ENCODE measurements at places on chromosomes 2 and 18.

DNA sequence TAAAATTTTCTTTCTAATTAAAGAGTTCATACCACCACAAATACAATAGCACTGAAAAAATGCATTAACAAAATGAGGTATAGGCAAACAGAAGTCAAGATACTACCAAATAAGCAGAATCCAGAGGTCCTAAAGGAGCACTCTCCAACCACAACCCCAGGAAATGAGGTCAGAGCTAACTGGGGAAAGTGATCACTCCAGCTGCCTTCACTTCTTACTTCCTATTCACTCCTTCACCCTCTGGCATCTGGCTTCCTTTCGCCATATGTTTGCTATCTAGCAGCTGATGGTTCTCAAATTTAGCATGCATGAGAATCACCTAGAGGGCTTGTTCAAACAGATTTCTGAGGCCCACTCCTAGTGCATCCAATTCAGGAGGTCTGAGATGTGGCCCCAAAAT, 212.6 kb upstream of the ACVR2A start:
- no peak for DNase-seq

DNA sequence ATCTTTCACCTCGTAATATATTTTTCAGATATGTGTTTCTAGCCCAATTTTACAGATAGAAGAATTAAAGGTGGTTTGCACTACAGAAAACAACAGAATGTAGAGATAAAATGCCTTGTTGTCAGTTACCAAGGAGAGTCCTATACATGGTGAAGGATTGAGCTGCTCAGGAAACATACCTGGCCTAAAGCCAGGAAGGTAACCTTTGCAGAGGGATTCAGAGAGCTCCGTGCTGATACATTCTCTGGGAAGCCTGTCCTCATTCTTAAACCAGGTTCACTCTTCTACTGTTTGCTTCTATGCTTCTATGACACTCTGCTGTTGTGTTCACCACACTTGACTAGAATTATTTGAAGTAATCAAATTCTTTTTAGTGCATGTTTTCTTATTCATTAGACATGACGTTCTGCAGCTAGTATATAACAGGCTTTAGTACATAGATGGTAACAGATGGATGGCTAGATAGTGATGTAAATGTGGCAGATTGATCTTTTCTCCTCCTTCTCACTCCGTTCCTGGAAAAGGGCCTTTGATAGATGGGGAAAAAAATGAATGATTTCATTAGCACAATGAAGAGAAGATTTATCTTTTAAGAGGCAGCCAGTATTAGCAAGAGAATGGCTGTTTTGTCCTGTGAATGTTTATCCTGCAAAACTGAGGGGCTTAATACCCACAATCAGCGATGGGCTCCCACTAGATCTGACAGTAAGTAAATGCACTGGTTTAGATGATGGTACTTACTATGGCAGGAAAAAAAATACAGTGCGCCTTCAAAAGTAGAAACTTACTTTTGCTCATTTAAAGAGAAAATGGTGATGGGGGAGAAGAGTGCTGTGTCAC, 589.6 kb upstream of the FAM98A start:
- DNase-seq: no peak

- no peak for DNase-seq
These were observed 87.3 kb downstream of the ACAA2 start for GRCh38 chr18:49725809-49726674.

- DNase-seq: no peak
These were observed 137.8 kb downstream of the PIK3C3 start for GRCh38 chr18:42092848-42093247.

DNA sequence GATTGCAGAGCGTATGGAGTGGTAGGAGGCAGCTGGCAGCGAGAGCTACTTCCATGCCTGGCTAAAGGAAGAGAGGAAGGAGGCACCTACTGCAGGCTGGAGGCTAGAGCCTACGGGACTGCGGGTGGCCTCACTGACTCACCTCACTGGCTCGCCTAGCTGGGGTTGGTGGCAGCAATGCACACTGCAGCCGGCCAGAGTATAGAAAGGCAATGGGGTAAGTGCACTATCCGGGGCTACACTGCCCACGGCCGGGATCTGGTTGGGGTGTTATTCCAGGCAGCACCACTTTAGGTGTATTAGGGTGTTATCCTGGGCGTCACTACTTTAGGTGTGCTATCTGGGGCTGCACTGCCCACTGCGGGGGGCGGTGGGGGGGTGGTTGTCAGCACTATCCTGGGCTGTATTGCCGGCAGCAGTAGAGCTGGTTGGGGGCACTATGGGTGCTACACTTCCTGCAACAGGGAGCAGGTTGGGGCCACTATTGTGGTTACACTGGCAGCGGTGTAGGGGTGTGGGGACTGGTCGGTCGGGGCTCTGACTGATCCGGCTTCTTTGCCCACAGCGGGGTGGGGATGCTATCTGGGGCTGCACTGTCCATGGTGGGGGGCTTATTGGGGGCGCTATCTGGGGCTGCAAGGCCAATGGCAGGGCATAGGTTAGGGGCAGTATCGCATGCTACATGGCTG, 33.3 kb upstream of the ANKRD62 start:
- no peak for DNase-seq

- DNase-seq: no peak
These were observed 131.8 kb upstream of the HS6ST1 start for GRCh38 chr2:128450211-128451024.

DNA sequence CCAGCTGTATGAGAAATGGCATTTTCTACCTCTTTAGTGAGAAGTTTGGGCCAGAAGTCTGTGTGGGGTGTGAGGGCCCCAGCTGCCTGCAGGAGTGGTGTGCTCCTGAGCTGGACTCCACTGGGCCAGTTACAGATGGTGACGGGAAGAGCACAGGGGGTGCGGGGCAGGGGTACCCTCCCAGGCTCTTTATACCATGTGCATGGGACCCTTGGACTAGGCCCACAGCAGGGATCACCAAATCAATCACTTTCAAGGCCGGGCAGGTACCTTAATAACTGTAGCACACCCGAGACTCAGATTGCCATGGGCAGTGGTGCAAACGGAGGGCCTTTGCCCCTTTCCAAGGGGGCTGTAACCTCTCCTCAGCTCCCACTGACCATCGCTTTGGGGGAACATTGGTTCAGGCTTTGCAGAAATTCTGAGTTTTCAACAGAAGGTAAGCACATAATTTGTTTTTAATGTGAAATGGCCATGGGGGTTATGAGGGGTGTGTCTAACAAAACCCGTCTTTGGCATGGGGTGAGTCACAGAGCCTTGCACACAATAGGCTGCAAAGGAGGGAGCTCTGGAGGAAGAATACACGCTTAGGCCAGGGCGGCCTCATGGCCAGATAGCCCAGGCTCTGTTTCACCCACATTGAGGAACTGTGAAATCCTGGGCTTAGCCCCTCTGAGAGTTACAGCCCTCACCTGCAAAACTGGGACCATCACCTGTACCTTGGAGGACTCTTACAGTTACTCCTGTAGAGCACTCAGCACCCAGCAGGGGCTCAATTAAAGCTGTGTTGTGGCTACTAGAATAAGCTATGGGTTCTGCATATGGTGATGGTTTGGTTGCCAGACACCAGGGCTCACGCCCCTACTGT, 141.0 kb upstream of the BCL2L11 start:
- DNase-seq: peak; percentile 39

GRCh38 chr2:119011162-119011909, 69.3 kb downstream of the MARCO start:
- no peak for DNase-seq

DNA sequence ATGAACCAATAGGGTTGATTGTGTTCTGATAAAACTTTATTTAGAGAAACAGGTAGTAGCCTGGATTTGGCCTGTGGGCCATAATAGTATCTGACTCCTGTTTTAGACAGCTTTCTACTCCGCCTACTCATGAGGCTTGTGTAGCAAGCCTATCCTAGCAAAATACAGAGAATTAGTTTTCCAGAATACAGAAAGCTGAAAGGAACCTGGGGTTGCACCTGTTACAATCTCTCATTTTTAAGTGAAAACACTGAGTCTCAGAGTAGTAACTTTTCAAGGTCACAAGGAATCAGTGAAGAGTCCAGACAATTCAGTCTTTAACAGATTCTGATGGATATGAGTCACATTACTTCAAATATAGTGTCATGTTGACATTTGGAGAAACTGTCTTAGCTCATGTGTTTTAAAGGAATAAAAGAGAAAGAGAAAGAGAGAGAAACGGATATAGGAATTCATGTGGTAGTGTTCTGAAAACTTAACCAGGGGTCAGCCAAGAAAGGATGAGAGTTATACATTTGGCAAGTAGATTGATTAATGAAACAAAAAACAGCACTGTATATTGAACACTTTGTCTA, 17.0 kb downstream of the ARHGAP28 start:
- DNase-seq: no peak

- DNase-seq: no peak
These were observed 47.4 kb upstream of the KDM3A start for GRCh38 chr2:86393521-86394491.

GRCh38 chr2:47008381-47009252, 93.0 kb upstream of the MCFD2 start:
- DNase-seq: peak; percentile 68

- no peak for DNase-seq
These were observed 47.5 kb upstream of the CNGA3 start for GRCh38 chr2:98298683-98299164.

- DNase-seq: no peak
These were observed 83.2 kb upstream of the TFCP2L1 start for GRCh38 chr2:121368155-121368554.

DNA sequence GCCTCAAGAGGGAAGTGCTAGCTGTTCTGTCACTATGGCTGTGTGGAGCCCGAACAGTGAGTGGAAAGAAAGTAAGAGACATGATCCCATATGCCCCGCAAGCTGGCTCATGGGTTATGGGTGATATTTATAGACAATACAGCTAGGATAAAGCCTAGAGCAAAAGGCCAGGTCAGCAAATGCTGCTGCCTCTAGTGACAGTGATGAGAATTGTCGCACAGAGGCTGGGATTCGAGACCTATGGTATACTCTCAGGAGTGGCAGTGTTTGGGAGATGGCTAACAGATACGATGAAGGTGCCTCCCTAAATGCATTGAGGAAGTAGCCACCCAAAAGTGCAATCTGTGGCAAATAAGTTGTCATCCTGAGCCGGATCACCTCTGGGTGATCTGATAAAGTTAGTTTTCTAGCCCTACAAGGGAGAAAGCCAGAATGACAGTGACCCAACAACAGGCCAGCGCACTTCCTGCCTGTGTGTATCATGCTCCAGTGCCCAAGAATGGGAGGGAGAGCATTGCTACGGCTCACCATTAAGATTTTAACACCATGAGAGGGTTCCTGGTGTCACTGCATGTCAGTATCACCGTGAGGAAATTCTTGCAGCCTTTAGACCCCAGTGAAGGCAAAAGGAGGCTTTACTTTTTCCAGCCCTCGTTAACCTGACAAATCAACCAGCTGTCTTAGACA, 92.2 kb upstream of the TGFA start:
- no peak for DNase-seq

- DNase-seq: no peak
These were observed 805 bp upstream of the KRTCAP3 start for GRCh38 chr2:27441226-27441926.

DNA sequence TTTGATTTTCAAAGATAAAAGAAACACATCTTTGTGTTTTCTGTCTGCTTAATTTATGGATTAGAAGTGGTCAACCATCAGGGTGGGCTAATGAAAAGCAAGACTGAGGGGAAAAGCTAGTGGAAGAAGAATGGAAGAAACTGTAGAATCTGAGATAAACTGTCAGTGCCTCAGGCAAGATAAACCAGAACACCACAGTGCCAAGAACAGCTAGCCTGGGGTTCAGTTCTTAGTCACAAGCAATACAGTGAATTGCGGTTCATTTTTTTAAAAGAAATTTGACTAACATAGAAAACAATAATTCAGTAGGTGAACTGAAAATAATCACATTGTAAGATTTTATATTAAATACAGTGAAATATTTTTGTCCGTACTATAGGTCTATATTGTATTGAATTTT, 22.0 kb upstream of the LNPK start:
- DNase-seq: no peak

GRCh38 chr18:13482618-13482945, 243.8 kb downstream of the FAM210A start:
- no peak for DNase-seq

DNA sequence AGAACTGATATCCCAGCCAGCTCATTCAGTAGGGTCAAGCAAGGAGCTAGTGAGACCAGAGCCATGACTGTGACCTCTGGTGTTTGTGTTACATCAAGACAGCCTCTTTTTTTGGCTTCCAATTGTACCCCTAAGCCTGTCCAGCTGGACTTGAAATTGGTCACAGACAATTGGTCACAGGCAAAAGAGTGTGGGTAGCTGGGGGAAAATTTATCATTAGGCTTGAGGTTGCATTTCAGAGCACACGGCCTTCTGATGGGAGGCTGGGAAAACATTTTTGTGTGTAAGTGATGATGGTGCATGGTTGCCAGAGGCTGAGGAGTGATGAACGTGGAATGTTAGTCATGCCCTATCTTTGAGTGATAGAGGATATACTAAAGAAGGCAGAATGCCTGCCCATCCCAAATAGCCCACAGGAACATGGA, 285.1 kb upstream of the SLC14A2 start:
- DNase-seq: no peak

DNA sequence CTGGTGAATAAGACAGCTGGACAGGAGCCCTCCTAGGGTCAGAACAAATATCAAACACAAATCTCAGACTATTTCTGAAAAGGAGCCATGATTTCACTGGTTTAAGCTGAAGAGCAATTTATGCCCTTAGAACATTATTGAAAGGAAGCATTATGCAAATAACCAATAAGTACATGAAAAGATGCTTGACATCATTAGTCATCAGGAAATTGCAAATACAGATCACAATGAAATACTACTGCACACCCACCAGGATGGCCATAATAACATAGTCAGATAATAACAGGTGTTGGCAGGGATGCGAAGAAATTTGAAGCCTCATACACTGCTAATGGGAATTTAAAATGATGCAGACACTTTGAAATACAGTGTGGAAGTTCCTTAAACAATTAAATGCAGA, 176.4 kb upstream of the RAB6C start:
- no peak for DNase-seq

GRCh38 chr2:179574061-179574519, 287.3 kb downstream of the ZNF385B start:
- no peak for DNase-seq

Data from NCI-H187 (cell line).